Body of pancreas (tissue), 4 donors: ENCODE measurements at places on chromosomes 3 and 15. TPM values are rescaled to one million over a fixed set of nuclear protein-coding genes. Genes with fewer than 3 reads are reported as not detected.

- no peaks in the 10 kb centered on the region for H3K4me1 ChIP-seq
- H3K4me3 ChIP-seq = no peak overlapping the region
- H3K27me3 ChIP-seq = no peaks in the 10 kb centered on the region
Observed at GRCh38 chr15:81475471-81475870, 101.5 kb upstream of the TMC3 start.

Gene EPHB1
- 1.3 TPM for total RNA-seq

- H3K4me1 ChIP-seq = peaks cover 6% of the 10 kb centered on the region
- no peak for DNase-seq
- H3K27ac ChIP-seq = no peak overlapping the region
- no peaks in the 10 kb centered on the region for H3K36me3 ChIP-seq
Observed at GRCh38 chr3:7518026-7518425, 657.1 kb downstream of the GRM7 start.

DNA sequence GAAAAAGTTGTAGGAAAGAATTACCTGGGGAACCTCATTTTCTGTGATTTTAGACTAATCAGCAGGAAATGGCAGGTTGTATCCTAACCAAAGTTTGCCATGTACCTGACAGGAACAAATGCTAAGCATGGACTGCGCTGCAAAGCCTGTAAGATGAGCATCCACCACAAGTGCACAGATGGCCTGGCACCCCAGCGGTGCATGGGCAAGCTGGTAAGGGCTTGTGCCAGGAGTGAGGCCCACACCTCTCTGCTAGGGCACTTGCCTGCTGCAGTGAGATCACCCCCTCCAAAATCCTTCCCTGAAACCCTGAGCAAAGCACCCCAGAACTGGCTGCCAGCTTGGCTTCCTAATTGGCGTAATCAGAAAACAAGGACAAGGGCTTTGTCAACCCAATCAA lies 102.6 kb downstream of the STAC start:
- H3K27ac ChIP-seq = no peak overlapping the region
- no peaks in the 10 kb centered on the region for H3K36me3 ChIP-seq
- no peaks in the 10 kb centered on the region for H3K4me1 ChIP-seq
- no peak overlapping the region for H3K4me3 ChIP-seq
- no peaks in the 10 kb centered on the region for H3K27me3 ChIP-seq

DNA sequence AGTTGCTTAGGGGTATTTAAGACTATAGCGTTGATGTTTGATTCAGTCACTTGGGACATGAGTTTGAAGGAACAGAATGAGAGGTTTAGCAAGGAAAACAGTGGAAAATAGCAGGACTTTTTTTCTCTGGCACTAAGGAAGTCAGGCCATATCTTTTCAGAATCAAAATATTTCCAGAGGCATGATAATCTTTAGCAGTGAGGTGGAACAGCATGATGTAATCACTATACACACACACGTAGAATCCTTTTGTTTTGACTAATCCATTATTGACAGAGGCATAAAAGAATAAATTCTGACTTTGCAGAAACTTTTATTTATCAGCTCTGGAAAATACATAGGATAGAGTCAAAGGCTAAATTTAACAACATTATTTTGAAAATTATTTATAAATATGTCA lies 174.1 kb downstream of the ZPLD1 start:
- H3K27me3 ChIP-seq = no peaks in the 10 kb centered on the region
- DNase-seq = no peak
- H3K4me3 ChIP-seq = no peak overlapping the region
- no peaks in the 10 kb centered on the region for H3K36me3 ChIP-seq
- no peaks in the 10 kb centered on the region for H3K4me1 ChIP-seq

GRCh38 chr15:69692342-69692741 lies 239.7 kb downstream of the RPLP1 start:
- H3K4me1 ChIP-seq = no peaks in the 10 kb centered on the region
- H3K36me3 ChIP-seq = no peaks in the 10 kb centered on the region
- no peak for DNase-seq
- no peak overlapping the region for H3K27ac ChIP-seq

DNA sequence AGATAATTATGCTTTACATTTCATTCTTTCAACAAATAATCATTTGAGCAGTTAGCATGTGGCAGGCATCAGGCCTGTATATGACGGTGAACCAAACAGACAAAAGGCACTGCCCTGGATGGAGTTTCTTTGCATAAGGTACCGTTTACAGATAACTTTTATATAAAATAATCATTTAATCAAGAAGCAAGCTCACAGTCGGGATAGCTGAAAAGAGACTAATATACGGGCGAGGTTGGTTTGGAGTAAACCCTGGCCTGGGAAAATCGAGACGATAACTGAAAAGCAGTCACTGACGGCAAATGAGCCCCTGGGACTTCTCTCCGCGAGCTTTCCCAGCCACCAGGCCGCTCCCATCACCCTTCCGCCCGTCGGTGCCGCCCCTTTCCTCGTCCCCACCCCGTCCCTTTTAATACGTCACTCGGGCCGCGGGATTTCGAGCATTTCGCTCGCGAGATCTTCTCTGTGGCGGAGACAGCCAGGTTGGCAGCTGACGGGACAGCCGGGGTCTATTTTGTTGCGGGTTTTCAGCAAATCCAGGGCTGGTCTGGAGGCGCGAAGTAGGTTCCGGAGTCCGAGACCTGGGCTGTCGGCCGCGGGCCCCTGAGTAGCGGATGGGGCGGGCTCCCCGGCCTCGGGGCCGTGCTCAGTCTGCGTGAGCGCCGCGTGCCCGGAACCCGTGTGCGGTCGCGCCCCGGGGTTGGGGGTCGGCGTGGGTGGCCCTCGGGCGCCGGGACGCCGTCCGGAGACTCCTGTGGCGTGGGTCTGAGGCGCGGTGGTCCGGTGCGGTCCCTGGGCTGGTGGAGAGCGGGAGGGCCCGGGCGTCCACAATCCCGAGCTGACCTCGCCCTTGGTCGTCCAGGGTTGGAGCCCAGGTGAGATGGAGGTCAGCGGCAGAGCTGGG lies at the start of gene NMD3:
Gene NMD3, plus strand, starts transcription at position 462 of the 904 bp plus-strand sequence. CDS start 703 bp downstream, outside the sequence.
- peak within 1 kb of the TSS; percentile 69 for H3K4me3 ChIP-seq
- H3K27ac ChIP-seq = peak within 1 kb of the TSS; percentile 95
- no peaks in the 10 kb centered on the region for H3K36me3 ChIP-seq
- peaks cover 40% of the 10 kb centered on the region for H3K4me1 ChIP-seq
- DNase-seq = peak; percentile 95

- H3K4me3 ChIP-seq = no peak overlapping the region
- H3K36me3 ChIP-seq = no peaks in the 10 kb centered on the region
- no peak for DNase-seq
Observed at GRCh38 chr15:47813748-47814384, 96.6 kb downstream of the SEMA6D start.

DNA sequence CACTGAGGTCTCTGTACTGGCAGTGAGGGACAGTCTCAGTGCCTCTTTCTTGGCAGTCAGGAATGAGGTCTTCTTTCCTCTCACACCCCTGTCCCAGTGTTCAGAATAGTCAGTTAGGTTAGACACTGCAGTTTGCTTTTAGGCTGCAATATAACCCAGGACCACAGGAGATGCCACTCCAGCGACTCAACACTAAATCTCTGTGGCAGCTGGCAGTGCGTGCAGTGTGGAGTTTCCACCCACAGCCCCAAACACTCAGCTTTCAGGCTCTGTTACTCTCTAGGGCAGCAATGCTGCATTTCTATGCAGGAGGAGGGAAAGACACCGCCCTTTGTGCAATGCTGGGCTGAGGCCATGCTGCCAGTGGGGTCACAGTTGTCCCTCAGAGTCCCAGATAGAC lies 150.2 kb upstream of the SUCLG2 start:
- no peaks in the 10 kb centered on the region for H3K4me1 ChIP-seq
- no peak for DNase-seq
- H3K27ac ChIP-seq = no peak overlapping the region

- no peak overlapping the region for H3K4me3 ChIP-seq
- no peak overlapping the region for H3K27ac ChIP-seq
- H3K36me3 ChIP-seq = no peaks in the 10 kb centered on the region
- H3K27me3 ChIP-seq = no peaks in the 10 kb centered on the region
Observed at GRCh38 chr3:136173939-136174490, 22.1 kb downstream of the MSL2 start.

Gene SLC22A14
- total RNA-seq = not detected

Gene IQCF5
- not detected for total RNA-seq

GRCh38 chr3:55607844-55608243 lies 120.7 kb upstream of the WNT5A start:
- no peak overlapping the region for H3K4me3 ChIP-seq
- no peak for DNase-seq
- H3K36me3 ChIP-seq = no peaks in the 10 kb centered on the region
- H3K4me1 ChIP-seq = peaks cover 11% of the 10 kb centered on the region
- H3K27ac ChIP-seq = no peak overlapping the region

GRCh38 chr3:53513556-53514190 lies 19.3 kb downstream of the CACNA1D start:
- no peak overlapping the region for H3K27ac ChIP-seq
- no peak overlapping the region for H3K4me3 ChIP-seq
- no peaks in the 10 kb centered on the region for H3K36me3 ChIP-seq
- DNase-seq = no peak
- no peaks in the 10 kb centered on the region for H3K27me3 ChIP-seq

GRCh38 chr3:72444656-72445223 lies 403.5 kb downstream of the SHQ1 start:
- H3K36me3 ChIP-seq = no peaks in the 10 kb centered on the region
- H3K27ac ChIP-seq = no peak overlapping the region
- no peak for DNase-seq
- H3K4me1 ChIP-seq = peaks cover 19% of the 10 kb centered on the region
- H3K4me3 ChIP-seq = no peak overlapping the region
- H3K27me3 ChIP-seq = no peaks in the 10 kb centered on the region

Gene IQCH
- 1.6 TPM for total RNA-seq

Gene RPL32
- 396 TPM for total RNA-seq

Gene SCG5
- 49.4 TPM for total RNA-seq

Gene GPR27
- 2.3 TPM for total RNA-seq

Gene GMNC
- 1.0 TPM for total RNA-seq

DNA sequence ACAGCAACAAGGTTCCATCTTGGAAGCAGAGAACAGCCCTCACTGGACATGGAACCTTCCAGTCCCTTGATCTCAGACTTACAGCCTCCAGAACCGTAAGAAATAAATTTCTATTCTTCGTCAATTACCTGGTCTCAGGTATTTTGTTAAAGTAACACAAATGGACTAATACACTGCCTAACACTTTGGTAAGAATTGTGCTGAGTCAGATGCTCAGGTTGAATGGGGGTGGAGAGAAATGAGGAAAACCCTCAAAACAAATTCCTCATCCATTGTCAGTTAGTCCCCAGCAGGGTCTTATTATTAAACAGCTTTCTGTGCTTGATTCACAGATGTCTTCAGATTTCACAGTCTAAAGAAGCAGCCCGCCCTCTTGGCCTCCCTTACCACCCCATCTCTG lies 306.2 kb upstream of the SLCO3A1 start:
- H3K4me1 ChIP-seq = no peaks in the 10 kb centered on the region
- H3K4me3 ChIP-seq = no peak overlapping the region
- H3K36me3 ChIP-seq = no peaks in the 10 kb centered on the region
- no peak for DNase-seq
- no peaks in the 10 kb centered on the region for H3K27me3 ChIP-seq

GRCh38 chr15:81336568-81336967 lies 12.6 kb upstream of the STARD5 start:
- DNase-seq = no peak
- H3K4me1 ChIP-seq = peaks cover 10% of the 10 kb centered on the region
- H3K27ac ChIP-seq = no peak overlapping the region
- no peak overlapping the region for H3K4me3 ChIP-seq
- no peaks in the 10 kb centered on the region for H3K36me3 ChIP-seq

Gene PGBD4
- 1.0 TPM for total RNA-seq

DNA sequence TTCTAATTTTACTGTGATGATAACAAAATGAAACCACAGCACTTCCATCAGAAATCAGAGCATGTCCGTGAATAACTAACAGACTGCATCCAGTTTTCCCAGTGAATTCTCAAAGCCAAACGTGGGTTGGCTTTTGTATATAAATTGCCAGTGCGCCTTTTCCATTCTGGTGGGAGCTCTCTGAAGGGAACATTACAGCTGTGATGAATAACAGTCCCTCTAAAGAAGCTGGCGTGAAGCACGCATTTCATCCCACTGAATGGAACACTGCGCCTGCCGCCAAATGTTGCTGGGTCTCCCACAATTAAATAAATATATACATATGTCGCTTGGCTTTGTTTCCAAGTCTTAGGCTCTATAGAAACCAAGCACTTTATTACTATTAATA lies 113.0 kb upstream of the PFN2 start:
- DNase-seq = no peak
- no peak overlapping the region for H3K4me3 ChIP-seq
- H3K27ac ChIP-seq = no peak overlapping the region
- no peaks in the 10 kb centered on the region for H3K4me1 ChIP-seq
- H3K27me3 ChIP-seq = no peaks in the 10 kb centered on the region
- H3K36me3 ChIP-seq = no peaks in the 10 kb centered on the region

Gene TMEM45A
- 13.7 TPM for total RNA-seq

DNA sequence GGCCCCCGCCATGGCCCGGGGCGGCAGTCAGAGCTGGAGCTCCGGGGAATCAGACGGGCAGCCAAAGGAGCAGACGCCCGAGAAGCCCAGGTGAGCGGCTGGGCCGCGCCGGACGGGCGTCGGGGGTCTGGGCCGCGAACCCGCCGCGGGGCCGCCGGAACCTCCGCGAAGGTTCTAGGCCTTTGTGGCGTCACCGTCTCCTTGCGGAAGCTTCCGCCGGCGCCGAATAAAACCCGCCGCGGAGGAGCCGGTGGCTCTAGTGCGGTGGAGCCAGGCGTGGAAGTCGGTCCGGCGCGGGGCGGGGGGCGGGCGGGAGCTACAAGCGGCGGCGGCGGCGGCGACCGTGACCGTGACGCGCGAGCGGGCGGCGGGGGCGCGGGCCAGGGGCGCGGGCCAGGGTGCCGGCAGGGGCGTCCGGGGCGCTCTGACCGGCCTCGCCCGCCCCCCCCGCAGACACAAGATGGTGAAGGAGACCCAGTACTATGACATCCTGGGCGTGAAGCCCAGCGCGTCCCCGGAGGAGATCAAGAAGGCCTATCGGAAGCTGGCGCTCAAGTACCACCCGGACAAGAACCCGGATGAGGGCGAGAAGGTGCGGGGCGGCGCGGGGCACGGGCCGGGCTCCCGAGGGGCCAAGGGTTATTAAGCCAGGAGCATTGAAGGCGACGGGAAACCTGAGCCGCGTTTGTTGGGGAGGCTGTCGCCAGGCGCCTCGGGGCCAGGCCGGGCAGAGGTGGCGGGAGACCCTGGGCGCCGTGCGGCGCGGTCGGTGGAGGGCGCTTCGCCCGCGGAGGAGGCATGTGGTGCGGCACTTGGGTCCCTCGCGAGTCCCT lies at the start of gene DNAJA4:
Gene DNAJA4, plus strand, starts transcription at position 259 of the 833 bp plus-strand sequence. Its CDS starts 202 bp downstream, at position 461.
- no peaks in the 10 kb centered on the region for H3K36me3 ChIP-seq
- H3K27ac ChIP-seq = no peak within 1 kb of the TSS
- peak within 1 kb of the TSS; percentile 40 for H3K4me3 ChIP-seq
- peak; percentile 48 for DNase-seq

DNA sequence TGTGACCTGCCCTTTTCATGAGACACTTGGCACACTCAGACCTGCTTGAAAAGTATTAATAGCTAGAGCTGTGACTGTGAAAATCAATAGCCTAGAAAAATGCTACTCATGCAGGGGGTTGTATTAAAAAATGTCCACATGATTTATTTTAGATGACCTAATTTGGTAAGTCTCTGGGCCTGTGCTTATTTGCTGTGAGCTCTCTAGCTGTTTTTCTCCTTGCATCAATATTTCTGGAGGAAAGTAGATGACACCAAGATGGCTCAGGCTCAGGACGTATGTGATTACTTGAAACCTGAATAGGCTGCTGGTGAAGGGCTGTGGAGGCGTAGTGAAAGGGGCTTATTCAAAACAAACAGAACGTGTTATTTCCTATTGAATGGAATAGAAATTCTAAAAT lies 29.5 kb downstream of the KCNAB1 start:
- peak overlapping the region; percentile 81 for H3K27ac ChIP-seq
- DNase-seq = no peak
- no peaks in the 10 kb centered on the region for H3K27me3 ChIP-seq
- no peaks in the 10 kb centered on the region for H3K36me3 ChIP-seq
